ENCODE measurements at places on chromosomes 4 and X.
A peak's percentile ranks its signal among the peaks of the same experiment; 100 is the strongest.

DNA sequence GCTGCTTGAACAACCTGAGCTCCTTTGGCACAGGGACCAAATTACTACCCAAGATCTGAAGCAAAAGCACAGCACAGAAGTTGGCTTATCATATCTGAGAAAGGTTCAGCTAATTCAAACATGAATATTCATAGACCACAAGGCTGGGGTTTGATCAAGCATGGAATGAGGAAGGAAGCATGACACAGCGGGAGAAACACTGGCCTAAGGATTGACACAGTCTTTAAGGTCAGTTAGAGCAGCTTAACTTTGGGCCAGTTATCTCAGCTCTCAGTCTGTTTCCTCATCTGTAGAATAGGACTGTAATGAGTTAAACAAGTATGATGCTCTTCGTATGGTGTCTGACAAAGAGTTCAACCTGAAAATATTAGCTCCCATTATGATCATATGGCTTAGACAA is 88.5 kb upstream of the CBR4 start:
- DNase-seq = no peak

GRCh38 chrX:17824980-17825379 is 36.1 kb downstream of the RAI2 start:
- DNase-seq = no peak

DNA sequence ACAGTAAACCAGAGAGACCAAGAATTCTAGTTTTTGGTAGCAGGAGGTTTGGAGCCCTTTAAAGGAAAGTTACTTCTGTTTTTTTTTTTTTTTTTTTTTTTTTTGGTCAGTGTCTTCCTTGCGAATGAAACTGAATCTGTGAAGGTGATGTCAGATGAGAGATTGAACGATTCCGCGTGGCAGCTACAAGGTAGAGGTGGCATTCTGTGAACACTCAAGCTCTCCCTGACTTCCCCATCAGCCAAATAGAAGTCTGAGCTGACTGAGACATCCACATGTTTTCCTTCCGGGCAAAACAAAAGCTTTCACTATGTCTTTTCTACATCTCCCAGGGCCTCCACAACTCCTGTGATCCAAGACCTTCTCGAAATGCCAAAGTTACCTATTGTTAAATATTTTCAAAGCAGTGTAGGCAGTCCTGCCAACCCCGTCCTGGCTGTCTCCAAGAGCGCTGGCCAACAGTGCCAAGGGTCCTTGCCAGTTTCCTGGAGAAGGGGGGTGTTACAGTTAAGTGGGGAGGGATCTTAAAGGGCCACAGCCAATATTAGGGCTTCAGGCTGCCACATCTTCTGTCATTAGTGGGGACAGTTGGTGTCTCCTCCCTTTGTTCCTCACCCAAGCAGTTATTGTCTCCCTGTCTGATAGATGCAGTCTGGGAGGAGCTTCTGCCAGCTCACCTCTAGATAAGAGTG is 102.9 kb upstream of the SLC34A2 start:
- DNase-seq = no peak

DNA sequence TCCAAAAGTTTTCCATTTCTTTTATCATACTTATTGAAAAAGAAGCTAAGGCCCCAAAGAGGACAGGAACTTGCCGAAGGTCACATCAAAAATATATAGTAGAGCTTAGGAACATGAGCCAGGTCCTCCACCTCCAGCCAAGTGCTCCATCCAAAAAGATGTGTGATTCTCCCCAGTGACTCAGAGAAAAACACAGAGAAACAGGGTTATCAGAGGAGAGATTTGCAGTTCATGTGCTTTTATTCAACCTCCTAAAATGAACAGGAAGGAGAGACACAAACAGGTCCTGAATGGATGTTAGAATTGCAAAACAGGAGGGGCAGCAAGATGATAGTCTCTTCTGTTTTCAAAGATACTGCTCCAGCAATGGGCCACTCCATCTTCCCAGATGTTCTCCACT is 19.6 kb upstream of the FGF16 start:
- DNase-seq = no peak

DNA sequence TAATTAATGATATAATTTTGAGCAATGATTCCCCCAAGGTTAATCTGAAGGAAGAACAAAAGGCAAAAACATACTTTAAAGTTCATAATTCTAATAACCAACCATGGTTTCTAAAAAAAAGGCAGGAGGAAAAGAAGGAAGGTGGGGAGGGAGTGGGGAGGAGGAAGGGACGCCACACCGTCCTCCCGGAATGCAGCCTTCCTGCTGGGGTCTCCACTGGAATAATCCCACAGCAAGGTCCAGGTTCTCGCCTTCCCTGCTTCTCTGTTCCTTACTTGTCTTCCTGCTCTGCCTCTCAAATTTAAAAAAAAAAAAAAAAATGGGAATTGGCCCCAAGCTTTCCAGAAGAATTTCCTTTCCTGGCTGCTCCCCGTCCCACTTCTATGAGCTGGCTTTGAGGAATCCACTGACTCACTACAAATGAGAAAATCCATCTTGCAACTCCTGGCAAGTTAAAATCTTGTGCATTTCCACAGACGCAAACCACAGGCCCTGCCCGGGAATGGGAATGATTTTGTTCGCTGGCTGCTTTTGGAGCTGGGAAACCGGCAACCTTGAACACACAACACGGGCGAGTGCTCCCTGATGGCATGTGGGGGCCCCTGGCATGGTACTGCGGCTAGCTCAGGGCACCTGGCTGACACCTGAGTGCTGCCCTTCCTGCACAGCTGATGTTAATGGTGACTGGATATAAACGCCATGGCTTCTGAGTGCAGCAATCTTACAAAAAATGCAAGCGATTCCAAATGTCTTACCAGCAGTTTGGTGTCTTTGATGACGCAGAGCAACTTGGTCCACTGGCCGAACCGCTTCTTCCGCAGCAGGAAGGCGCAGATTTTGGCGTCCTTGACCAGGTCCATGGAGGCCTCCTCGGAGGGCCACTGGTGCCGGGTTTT is 97.0 kb downstream of the AFAP1 start:
- DNase-seq = peak; percentile 100
